Ovary (tissue), 10 donors: ENCODE measurements at places on chromosomes 1 and 21. TPM values are rescaled to one million over a fixed set of nuclear protein-coding genes. Genes with fewer than 3 reads are reported as not detected.

DNA sequence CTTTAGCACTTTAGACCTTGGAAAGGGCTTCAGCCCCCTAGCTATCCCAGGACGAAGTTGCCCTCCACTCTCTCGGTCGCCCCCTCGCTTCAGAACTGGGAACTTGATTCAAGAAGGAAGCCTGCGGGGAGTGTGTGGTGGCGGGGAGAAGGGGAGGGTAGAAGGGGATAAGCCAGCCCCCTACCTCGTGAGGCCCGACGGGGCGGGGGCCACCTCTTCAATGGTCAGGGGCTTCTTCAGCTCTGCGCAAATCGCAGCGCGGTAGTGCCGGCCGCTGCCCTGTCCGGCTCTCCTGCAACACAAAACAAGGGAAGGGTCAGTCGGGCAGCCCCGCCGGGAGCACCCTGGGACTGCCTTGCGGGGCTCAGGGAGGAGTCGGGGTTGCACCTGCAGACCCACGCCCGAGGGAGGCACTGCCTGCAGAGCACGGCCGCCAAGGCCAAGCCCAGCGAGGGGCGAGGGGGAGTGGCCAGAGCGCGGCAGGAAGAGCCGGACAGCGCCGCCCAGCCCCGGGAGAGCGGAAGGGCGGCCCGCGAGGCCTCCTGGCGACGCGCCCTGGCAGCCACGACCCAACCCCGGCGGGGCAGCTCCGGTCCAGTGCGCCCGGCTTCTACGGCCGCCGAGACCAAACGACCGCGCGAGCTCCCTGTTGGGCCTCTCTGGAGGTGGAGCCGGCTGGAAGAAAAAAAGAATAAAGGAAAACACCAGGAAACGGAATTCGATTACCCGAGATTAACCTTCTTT lies 56.2 kb upstream of the RASAL2 start:
- H3K27ac ChIP-seq = peak overlapping the region; percentile 41
- H3K27me3 ChIP-seq = no peaks in the 10 kb centered on the region

- H3K27ac ChIP-seq = no peak overlapping the region
- H3K27me3 ChIP-seq = no peaks in the 10 kb centered on the region
Observed at GRCh38 chr1:32142446-32143301, 34.8 kb downstream of the KPNA6 start.

- H3K36me3 ChIP-seq = no peaks in the 10 kb centered on the region
- no peaks in the 10 kb centered on the region for H3K27me3 ChIP-seq
- H3K4me3 ChIP-seq = no peak overlapping the region
- DNase-seq = no peak
- no peaks in the 10 kb centered on the region for H3K4me1 ChIP-seq
Observed at GRCh38 chr21:44893278-44893556, 19.7 kb upstream of the PTTG1IP start.

- no peaks in the 10 kb centered on the region for H3K27me3 ChIP-seq
- no peaks in the 10 kb centered on the region for H3K36me3 ChIP-seq
- H3K4me1 ChIP-seq = peaks cover 4% of the 10 kb centered on the region
- no peak overlapping the region for H3K4me3 ChIP-seq
Observed at GRCh38 chr1:52709016-52709415, 10.9 kb upstream of the COA7 start.

DNA sequence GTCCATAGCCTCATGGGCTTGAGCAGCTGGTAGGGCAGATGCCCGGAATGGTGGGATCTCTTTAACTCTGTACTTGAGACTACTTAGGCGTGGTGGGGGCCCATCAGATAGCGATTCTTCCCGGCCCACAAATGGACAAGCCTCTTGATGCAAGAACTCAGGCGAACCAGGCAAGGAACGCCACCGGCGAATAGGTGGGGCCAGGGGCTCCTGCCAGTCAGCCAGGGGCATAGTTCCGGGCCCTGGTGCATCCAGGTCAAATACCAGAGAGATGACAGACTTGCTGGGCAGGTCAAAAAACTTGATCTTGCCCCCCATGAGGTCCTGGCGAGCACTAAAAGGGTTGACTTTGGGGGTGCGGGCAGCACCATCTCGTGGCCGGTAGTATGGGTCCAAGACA lies 4.8 kb upstream of the MUTYH start:
- DNase-seq = no peak
- H3K27me3 ChIP-seq = no peaks in the 10 kb centered on the region
- H3K4me1 ChIP-seq = peaks cover 19% of the 10 kb centered on the region
- H3K36me3 ChIP-seq = no peaks in the 10 kb centered on the region

ETNK2 gene
- total RNA-seq = 40.3 TPM
